ENCODE measurements at places on chromosomes 6 and 20.

DNA sequence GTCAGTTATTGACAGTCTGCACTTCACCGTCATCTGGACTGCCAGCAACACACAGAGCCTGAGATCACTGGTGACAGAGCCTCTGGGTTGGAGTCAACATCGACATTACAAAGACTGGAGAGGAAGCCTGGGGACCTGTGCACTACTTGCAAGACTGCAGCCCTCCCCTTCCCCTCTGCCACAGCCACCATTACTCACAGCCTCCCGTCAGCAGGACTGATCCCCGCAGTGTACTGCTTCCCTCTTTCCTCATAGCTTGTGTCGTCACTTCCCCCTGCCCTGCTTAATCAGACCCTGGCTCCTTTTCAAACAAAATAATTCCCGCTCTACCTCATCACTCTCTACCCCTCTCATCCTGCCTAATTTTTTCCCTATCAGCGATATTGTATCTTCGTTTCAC lies 235.5 kb upstream of the KCNQ5 start:
- no peak for DNase-seq

GRCh38 chr6:12369355-12369754 lies 79.2 kb downstream of the EDN1 start:
- no peak for DNase-seq

- no peak for DNase-seq
Observed at GRCh38 chr20:2699775-2700413, 7.3 kb downstream of the EBF4 start.

DNA sequence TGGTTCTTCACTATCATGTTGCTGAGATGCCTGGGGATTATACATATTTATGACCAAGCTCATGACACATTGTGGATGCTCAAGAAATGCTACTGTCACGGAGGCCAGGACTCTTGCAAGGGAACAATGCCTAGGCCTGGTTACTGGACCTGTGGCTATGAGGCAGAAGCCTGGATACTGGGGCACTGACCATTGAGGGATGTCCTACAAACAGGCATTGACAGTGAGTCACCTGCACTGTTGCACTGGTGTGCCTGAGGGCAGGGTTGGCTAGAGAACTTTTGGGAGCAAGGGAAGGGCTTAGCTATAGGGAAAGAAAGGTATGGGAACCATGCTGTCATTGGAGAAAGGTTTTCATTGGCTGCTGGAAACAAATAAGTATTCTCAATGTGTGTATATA lies 313.1 kb upstream of the SUPT3H start:
- DNase-seq = no peak

- peak; percentile 88 for DNase-seq
Observed at GRCh38 chr20:62642051-62642665, at the start of gene SLCO4A1. SLCO4A1 (plus strand) TSS chr20:62642503; CDS start chr20:62656455, 13,952 bp downstream.

DNA sequence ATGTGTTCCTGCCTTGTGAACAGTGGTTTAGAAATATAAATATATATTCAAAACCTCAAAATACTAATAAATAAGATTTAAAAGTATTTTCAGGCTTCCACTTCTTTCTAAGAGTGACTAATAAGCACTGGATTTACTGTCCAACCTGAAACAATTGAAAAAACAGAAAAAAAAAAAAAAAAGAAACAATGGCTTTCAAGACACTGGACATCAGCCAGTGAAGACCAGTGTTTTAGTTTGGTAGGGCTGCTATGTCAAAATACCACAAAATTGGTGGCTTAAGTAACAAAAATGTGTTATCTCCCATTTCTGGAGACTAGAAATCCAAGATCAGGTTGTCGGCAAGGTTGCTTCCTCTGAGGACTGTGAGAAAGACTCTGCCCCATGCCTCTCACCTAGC lies 101.4 kb upstream of the PDE7B start:
- no peak for DNase-seq

DNA sequence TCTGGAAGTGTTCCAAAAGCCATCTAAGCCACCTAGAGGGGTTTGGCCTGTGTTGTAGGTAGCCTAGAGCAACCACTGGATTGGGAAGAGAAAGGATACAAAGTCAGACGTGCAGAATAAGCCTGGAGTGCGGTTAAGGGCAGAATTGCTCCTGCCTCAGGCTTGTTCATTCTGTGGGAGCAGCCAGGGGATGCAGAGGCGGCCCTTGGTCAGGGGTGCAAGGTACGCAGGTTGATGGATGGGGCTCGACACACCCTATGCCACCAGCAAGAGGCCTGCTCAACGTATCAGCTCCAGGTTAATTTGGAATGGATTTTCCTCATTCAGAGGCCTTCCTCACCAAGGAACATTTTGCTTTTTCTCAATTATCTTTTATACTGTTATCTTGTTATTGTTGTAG lies 129.8 kb downstream of the SLC23A2 start:
- no peak for DNase-seq

DNA sequence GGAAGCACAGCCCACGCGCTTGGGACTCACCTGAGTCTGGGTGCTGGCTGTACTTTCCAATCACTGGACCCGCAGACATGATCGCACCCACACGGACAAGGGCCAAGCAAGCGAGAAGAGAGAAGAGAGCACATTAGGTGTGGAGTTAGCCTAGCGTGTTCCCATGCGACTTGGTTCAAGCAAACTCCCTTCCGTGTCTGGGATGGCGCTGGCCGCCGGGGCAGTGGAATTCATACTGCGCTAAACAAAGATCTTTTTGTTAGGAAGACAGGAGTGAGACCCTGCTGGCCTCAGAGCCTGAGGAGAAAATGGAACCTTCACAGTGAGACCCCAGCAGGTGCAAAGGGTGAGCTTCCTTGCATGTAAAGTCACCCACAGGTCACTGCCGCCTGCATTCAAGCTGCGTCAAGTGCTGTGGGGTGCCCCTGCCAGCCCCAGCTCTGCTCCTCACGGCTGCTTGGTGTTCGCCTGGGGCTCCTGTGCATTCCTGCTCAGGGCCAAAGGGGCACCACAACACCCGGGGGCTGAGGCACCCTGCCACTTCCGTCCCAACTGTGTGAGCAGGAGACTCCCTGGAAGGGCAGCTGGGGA lies 26.4 kb downstream of the PSMG4 start:
- DNase-seq = no peak

All from activated CD4-positive, alpha-beta T cell treated with anti-CD3 and anti-CD28 coated beads, Interleukin-2, Interleukin-4, amounts not matched to agents 100 ng/mL and 50 ng/mL, durations not matched to agents 16 hours and 8 hours (primary cell).